Urothelium cell line (cell line): ENCODE measurements at places on chromosomes 12 and 14.

GRCh38 chr14:32576088-32576795 is 247.1 kb downstream of the AKAP6 start:
- peak; percentile 55 for DNase-seq

- DNase-seq = no peak
These were observed 14.4 kb downstream of the SPRYD3 start for GRCh38 chr12:53064613-53065436.

DNA sequence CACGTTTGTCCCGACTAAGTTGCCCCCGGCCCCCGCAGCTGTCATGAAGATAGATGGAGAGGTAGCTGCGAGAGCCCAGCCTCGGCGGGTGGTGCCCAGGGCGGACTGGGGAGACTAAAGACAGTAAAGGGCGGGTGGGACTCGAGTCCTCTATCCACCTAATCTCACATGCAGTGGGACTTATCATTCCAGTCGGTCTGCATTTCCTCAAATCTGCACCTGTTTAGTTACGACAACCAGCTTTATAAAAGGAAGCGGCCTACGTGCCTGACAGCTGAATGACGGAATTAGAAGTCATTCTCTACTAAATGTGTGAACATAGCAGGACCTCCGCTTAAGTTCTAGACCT is 109.8 kb upstream of the EGLN3 start:
- no peak for DNase-seq

- DNase-seq = no peak
These were observed 109.4 kb upstream of the HIF1A start for GRCh38 chr14:61585598-61586543.

GRCh38 chr12:47362126-47362705 is 282.5 kb upstream of the AMIGO2 start:
- DNase-seq = no peak

- no peak for DNase-seq
These were observed 70.0 kb downstream of the EPS8 start for GRCh38 chr12:15719230-15719629.

- DNase-seq = no peak
These were observed 17.1 kb upstream of the PWP1 start for GRCh38 chr12:107668320-107669098.
